ENCODE measurements at places on chromosomes 6 and 20.
A peak's percentile ranks its signal among the peaks of the same experiment; 100 is the strongest.

DNA sequence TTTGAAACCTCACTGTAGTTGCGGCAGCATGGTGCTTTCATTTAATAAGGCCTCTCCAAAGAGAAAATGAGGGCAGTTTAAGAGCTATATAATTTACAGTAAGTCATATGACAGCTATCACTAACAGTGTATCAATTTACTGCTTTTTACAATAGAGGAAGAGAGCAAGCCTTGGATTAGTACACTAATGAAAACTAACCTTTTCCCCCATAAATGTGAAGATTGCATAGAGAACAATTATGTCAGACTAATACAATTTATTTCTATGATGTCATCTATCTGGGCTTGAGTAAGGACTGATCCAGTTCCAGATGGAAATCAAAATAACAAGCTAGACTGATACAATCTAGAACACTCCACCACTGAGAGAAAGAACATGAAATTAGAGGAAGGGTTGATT lies 78.1 kb upstream of the FAM83B start:
- no peak for DNase-seq

- no peak for DNase-seq
Measured at GRCh38 chr6:138833816-138834539, 38.1 kb downstream of the ECT2L start.

GRCh38 chr6:130967502-130968445 lies 95.3 kb downstream of the EPB41L2 start:
- DNase-seq, result no peak

DNA sequence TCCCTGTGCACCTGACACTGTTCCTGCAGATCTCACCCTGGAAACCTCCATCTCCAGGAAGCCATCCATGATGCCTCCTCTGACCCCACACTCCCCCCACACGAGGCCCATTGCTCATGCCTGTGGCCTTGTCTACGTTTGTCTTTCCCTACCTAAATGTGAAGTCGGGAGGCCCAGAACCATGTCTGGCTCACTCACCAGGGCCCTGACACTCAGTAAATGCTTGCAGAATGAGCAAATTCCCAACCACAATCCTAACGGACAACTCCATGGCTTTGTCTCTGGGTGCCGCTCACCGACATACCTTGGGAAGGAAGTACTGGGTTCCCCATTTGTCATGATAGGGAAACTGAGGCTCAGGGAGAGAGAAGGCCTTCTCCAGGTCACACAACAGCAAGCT lies 7.3 kb downstream of the PEDS1 start:
- DNase-seq, result no peak

GRCh38 chr6:143522039-143522600 lies 10.6 kb upstream of the FUCA2 start:
- DNase-seq, result no peak

- no peak for DNase-seq
Measured at GRCh38 chr6:167683028-167683862, 143.5 kb upstream of the AFDN start.

DNA sequence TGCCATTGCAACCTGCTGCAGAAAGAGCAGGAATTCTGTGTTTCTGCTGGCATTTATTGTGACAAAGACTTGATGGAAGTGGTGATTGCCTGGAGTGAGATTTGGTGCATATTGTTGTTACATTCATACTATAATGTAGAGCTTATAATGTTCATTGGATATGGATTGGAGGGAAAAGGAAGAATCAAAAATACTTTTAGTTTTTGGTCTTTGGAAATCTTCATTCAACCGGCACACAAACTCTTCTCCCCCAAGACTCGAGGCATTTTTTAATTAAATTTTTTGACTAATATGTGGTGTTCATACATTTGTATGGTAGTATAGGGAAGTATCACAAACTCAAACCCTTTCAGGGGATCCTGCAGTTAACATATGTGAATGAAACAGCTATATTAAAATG lies 380.8 kb downstream of the DOK5 start:
- DNase-seq, result no peak

GRCh38 chr6:154474648-154475428 lies 35.6 kb downstream of the CNKSR3 start:
- no peak for DNase-seq

GRCh38 chr6:43478008-43478372 lies 620 bp downstream of the TJAP1 start:
- no peak for DNase-seq

DNA sequence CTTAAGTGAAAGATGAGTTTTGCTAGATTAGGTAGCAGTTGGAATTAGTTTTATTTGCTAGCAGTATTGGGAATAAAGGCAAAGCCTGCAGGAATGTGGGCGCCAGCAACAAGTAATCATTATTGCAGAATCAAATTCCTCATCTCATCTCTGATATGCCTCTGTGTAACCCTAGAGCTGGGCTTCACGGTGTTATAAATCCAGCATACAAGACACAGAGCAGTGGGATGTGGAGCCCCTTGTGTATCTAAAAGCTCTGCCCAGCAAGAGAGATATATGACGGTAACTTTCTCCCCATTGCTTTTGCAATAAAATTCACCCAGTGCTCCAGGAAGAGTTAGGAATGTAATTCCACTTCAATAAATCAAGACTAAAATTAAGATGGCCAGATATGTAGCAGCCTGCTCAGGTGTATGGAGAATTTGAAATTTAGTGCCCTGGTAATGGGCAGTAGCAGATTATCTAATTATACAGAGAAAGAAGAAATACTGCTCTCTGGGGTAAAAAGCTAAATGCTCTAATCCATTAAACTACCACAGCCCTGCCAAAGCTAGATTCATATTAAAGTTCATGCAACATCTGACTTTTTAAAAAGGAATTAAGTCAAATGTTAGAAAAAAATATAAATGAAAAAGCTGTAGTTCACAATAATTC lies 5.6 kb upstream of the BLOC1S5 start:
- DNase-seq, result no peak

- no peak for DNase-seq
Measured at GRCh38 chr6:72683797-72684196, 61.9 kb downstream of the KCNQ5 start.

DNA sequence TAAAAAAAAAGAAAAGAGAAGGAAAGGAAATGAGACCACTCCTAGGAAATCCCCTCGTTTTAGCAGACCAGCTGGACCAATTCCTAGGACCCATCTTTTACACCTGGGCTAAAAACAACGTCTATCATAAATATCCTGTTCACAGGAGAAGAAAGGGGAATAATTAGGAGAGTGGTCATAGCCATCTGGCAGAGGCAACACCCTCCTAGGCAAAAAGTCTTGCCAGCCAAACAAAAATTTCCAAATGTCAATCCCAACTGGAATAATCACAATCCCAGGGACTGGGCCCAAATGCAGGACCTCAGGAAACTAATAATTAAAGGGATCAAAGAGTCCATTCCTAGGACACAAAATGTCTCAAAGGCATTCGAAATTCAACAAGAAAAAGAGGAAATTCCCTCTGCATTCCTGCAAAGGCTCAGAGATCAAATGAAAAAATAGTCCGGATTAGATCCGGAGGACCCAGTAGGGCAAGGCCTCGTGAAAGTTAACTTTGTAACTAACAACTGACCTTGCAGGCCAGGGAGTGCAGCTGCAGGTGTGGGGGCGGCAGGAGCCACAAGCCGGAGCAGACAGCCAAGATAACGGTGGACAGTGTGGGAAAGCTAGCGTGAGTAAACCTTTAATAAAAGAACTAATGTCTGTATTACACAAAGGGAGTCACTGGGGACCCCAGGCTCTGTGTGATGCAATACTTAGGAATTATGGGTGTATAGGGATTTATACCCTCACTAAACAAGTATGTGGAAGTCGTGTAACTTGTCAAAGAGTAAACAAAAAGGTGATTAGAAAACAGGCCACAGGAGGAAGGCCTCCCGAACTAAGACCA lies 11.7 kb downstream of the LCA5 start:
- no peak for DNase-seq

DNA sequence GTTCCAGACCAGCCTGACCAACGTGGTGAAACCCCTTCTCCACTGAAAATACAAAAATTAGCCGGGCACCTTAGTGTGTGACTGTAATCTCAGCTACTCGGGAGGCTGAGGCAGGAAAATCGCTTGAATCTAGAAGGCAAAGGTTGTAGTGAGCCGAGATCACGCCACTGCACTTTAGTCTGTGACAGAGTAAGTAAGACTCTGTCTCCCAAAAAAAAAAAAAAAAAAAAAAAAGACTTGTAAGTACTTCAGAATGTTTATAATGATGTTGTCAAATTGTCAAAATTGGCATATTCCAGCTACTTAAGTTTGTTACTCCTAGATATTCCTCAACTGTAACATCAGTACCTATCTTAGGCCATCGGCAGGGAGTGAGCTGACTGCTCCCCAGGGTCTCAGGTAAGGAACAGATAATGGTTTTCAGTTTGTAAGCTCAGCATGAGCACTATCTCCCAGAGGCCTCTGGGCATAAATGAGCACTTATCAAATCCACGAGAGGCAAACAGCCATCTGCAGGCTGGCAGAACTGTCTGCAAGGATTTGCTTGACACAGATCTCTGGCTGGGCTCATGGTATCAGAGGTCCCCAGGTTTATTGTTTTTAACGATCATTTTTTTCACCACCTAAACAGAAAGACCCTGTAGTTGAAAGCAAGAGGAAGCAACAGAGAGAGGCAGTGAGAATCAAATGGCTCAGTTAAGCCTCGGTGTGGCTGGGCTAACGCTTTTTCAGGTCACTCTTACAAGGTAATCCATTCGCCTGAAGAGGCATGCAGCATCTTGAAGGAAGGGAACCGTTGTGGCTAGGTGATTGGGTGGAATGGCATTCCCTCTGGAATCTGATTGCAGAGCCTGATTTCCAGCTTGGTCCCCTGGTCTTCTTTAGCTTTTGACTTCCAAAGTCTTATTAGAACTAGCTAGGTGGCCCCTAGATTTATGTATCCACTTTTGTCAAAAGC lies 115.9 kb downstream of the LY86 start:
- no peak for DNase-seq

DNA sequence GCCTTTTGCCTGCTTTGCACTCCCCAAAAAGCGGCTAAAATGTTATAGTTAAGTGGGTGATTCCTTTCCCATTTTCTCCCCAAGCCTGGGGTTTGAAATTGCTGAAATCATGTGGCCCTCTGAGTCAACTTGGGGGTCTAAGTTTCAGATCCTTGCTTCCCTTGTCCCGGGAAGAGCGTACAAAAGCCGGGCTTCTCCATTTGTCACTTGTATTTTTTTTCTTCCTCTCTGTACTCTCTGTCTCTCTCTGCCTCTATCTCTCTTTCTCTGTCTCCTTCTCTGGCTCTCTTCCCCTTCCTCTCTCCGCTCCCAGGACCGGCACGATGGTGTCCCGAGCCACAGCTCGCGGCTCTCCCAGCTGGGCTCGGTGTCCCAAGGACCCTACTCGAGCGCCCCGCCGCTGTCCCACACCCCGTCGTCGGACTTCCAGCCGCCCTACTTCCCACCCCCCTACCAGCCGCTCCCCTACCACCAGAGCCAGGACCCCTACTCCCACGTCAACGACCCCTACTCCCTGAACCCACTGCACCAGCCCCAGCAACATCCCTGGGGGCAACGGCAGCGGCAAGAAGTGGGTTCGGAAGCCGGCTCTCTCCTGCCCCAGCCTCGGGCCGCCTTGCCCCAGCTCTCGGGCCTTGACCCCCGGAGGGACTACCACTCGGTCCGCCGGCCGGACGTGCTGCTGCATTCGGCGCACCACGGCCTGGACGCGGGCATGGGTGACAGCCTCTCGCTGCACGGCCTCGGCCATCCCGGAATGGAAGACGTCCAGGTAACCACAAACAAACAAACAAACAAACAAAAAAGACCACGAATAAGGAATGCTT lies 4.6 kb downstream of the TFAP2B start:
- no peak for DNase-seq

GRCh38 chr6:92715991-92716390 lies 703.4 kb downstream of the EPHA7 start:
- DNase-seq, result no peak

- peak; percentile 82 for DNase-seq
Measured at GRCh38 chr6:42050297-42051267, at the start of gene TAF8. TAF8 (plus strand) TSS chr6:42050524; CDS start chr6:42050542, 18 bp downstream.

DNA sequence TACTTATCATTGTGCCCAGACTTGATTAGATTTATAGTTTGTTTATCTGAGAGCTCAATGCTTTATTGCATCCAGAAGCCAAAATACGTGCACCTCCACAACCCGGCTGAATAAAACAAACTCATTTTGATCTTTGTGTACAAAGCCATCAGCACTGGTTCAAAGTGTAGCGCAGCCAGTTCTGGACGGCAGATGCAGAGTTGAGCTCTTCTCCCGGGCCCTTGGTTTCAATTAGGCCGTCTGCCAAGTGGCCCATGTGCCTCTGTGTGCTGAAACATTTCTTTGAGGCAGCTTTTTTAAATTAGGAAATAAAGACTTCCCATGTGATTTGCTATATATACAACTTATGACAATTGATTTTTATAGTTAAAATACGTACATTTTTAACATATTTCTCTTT lies 96.2 kb upstream of the RSPO3 start:
- no peak for DNase-seq

DNA sequence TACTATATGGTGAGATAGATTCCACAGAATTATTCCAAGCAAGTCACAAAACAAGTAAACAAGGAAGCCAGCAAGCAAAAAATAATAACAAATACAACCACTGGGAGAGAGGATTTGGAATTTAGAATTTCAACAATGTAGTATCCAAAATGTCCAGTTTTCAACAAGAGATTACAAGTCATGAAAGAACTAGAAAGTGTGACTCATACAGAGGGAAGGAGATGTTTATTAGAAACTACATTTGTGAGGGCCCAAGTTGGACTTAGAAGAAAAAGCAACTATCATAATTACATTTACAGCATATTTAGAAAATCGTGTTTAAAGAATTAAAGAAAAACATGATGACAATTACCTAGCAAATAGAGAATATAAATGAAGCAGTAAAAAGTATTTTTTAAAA lies 494.6 kb upstream of the ID4 start:
- DNase-seq, result no peak

DNA sequence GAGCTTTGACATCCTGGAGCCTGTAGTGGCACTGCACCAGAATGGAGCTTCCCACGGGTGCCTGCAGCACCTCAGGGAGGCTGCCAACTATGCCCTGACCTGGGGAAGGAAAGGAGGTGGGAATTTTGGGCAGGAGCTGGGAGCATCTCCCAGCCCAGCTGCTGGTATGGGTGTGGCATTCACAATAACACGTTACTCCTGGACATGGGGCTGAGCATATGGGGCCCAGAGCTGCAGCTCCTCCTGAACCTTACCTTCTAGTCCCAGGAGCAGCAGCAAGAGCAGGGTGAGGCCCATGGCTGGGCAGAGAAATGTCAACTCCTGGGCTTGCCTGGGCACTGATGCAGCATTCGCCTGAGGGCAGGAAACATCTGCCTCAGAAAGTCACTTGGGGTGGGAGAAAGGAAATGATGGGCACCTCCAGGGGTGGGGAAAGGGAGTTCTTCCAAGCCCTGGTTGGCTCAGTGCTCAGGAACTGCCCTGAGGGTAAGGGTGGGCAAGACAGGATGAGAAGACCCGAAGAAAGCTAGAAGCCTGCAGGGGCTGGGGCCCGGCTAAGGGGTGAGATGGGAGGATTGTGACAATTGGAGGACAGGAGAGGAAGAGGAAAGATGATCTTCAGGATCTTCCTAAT lies at the start of gene TREML1:
Gene TREML1, minus strand, starts transcription at position 356 of the 634 bp plus-strand sequence. Its CDS starts 59 bp downstream, at position 297.
- DNase-seq, result no peak

All from CMK (cell line).